Activated CD4-positive, alpha-beta T cell treated with anti-CD3 and anti-CD28 coated beads, Interleukin-2, amount 50 U/mL, for 48 hours (primary cell): ENCODE measurements at places on chromosomes 5 and 9.

DNA sequence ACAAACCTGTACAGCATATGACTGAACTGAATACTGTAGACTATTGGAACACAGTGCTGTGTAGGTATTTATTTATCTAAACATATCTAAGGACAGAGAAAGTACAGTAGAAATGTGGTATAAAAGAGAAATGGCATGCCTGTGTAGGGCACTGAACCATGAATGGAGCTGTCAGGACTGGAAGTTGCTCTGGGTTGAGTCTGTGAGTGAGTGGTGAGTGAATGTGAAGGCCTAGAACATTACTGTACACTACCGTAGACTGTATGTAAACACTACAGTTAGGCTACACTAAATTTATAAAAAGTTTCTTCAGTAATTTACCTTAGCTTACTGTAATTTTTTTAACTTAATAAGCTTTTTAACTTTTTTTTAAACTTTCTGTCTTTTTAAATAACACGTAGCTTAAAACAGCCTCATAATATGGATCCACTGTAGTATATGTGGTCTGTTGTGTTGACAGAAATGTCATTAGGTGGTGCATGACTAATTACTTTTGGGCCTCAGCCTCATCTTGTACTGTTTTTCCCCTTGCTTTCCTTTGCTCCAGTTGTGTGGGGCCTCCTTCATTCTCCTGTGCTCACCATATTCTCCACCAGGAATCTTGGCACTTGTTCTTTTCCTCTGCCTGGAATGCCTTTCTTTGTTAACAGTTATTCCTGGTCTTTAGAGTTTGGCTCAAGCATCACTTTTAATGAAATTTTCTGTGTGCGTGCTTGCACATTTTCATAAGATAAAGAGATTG, 8.8 kb downstream of the SPIN1 start:
- no peak for DNase-seq

DNA sequence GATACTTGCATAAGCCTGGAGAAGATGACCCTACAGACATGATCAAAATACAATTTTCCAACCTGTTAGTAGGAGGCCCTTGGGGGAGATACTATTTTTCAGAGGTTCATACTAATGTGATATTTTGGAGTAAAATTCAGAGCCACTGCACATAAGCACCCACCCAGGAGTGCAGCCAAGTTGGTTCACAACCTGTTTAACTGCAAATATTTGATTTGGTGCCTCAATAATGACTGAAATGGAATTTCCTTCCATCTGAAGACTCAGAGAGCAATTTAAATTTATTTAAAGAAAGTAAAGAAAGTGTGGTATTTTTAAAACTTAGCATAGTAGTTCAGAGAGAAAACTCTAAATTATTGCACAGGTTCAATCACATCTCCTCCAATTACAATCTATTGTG, 77.5 kb upstream of the FBN2 start:
- DNase-seq: no peak

DNA sequence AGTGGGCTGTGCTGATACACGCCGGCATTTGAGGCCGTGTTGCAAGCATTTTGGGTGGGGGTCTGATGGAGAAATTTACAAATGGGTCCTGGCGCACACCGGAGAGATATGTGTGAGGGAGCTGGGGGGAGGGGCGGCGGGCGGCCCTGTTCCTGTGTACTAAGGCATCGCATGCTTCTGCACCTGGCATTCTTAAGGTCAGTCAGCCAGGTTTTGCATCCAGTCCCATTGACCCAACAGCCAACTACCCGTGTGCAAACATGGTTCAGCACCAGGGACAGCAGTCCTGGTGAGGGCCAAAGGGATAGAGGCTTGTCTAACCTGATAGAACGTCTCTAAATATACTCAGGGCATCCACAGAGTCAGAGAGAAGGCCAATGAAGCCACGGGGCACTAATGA, 839 bp downstream of the GABRG2 start:
- DNase-seq: no peak

- DNase-seq: no peak
Observed at GRCh38 chr5:71013575-71013974, 11.6 kb downstream of the NAIP start.

DNA sequence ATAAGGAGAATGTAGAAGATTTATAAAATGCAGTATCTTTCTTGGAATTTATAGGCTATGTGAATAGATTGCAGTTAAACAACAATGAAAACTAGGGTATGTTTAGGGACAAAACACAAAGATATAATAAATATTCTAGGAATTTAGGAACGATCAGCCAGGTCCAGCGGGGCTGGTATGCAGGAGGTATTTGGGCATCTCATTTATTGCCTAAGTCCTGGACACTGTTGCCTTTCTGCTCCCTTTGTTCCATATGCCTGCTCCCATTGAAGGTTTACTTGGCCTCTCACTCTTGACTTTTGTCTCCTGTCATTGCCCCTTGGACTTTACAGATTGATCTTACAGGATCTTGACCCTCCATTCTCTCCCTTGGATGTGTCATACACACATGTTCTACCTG, 55.9 kb downstream of the SNX24 start:
- no peak for DNase-seq

- no peak for DNase-seq
Observed at GRCh38 chr9:15505921-15506320, 4.8 kb downstream of the PSIP1 start.
